ENCODE measurements at places on chromosomes 11 and 22. TPM values are rescaled to one million over a fixed set of nuclear protein-coding genes. Genes with fewer than 3 reads are reported as not detected.

GRCh38 chr22:24156141-24156912 is 25.0 kb upstream of the SUSD2 start:
- H3K27me3 ChIP-seq, result no peaks in the 10 kb centered on the region
- H3K4me1 ChIP-seq, result peaks cover 55% of the 10 kb centered on the region
- H3K4me3 ChIP-seq, result peak overlapping the region; percentile 76
- H3K36me3 ChIP-seq, result no peaks in the 10 kb centered on the region
- DNase-seq, result no peak

The CNGA4 gene
- 0.16 TPM for polyA plus RNA-seq

- no peak for DNase-seq
- H3K27me3 ChIP-seq, result no peaks in the 10 kb centered on the region
- H3K27ac ChIP-seq, result no peak overlapping the region
- no peak overlapping the region for H3K4me3 ChIP-seq
- no peaks in the 10 kb centered on the region for H3K36me3 ChIP-seq
Measured at GRCh38 chr11:117045956-117046355, 52.3 kb downstream of the SIK3 start.

The LRRC74B gene
- 0.06 TPM for polyA plus RNA-seq

GRCh38 chr22:21982338-21982965 is at the start of gene TOP3B:
Gene TOP3B, minus strand, starts transcription at chr22:21982787. Its CDS starts 7,078 bp downstream, at chr22:21975709.
- peak; percentile 90 for DNase-seq
- H3K27me3 ChIP-seq, result no peaks in the 10 kb centered on the region
- peak within 1 kb of the TSS; percentile 99 for H3K4me3 ChIP-seq
- H3K36me3 ChIP-seq, result no peaks in the 10 kb centered on the region

GRCh38 chr11:61914471-61915171 is 2.7 kb downstream of the RAB3IL1 start:
- DNase-seq, result peak; percentile 42
- no peaks in the 10 kb centered on the region for H3K36me3 ChIP-seq
- no peak overlapping the region for H3K27ac ChIP-seq
- H3K4me1 ChIP-seq, result peaks cover 40% of the 10 kb centered on the region
- H3K4me3 ChIP-seq, result no peak overlapping the region

DNA sequence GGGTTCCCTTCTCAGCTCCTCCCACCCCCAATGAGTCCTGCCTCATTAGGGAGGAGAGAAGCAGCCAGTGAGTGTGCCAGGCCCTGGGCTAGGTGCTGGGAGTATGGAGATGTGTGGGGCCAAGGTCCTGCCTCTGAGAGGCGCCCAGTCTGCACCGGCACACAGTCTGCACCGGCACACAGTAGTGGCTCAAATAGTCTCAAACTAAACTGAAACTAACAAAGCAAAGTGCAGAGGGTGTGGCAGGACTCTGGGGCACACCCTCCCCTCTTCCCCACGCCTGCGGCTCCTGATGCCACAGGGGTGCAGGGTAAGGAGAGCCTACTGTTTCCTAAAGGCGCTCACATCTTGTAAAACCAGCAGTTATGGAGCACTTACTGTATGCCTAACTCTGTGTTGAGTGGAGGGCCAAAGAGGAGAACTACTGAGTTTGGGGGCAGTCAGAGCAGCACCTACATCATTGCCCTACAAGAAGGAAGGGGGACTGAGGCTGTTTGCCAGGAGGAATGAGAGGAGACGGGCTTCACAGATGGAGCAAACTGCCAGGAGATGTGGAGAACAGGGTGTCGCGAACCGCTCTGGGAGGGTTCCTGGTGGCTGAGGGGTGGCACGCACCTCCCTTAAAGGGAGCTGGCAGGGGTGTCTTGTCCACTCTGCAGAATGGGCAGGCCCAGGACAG is 939 bp upstream of the SH3BP1 start:
- H3K4me3 ChIP-seq, result peak overlapping the region; percentile 54
- H3K27me3 ChIP-seq, result no peaks in the 10 kb centered on the region
- H3K4me1 ChIP-seq, result peaks cover 39% of the 10 kb centered on the region
- no peak for DNase-seq
- no peaks in the 10 kb centered on the region for H3K36me3 ChIP-seq

- DNase-seq, result no peak
Measured at GRCh38 chr11:112570333-112570732, 309.7 kb upstream of the PLET1 start.

GRCh38 chr11:73532310-73532709 is 65.6 kb downstream of the FAM168A start:
- H3K36me3 ChIP-seq, result no peaks in the 10 kb centered on the region
- peaks cover 23% of the 10 kb centered on the region for H3K4me1 ChIP-seq
- no peaks in the 10 kb centered on the region for H3K27me3 ChIP-seq
- DNase-seq, result no peak

The POU2AF1 gene
- polyA plus RNA-seq, result 27.0 TPM

The BSX gene
- not detected for polyA plus RNA-seq

The SPA17 gene
- 15.6 TPM for polyA plus RNA-seq

The KCNA4 gene
- not detected for polyA plus RNA-seq

The LRRC4C gene
- polyA plus RNA-seq, result 1.2 TPM

The MIAT gene
- polyA plus RNA-seq, result 3.4 TPM

GRCh38 chr11:57330029-57330428 is 5.3 kb upstream of the TNKS1BP1 start:
- H3K4me1 ChIP-seq, result peaks cover 21% of the 10 kb centered on the region
- no peak overlapping the region for H3K27ac ChIP-seq
- no peak overlapping the region for H3K4me3 ChIP-seq
- no peaks in the 10 kb centered on the region for H3K27me3 ChIP-seq

The OR9G1 gene
- 1.8 TPM for polyA plus RNA-seq

The OR8D1 gene
- not detected for polyA plus RNA-seq

DNA sequence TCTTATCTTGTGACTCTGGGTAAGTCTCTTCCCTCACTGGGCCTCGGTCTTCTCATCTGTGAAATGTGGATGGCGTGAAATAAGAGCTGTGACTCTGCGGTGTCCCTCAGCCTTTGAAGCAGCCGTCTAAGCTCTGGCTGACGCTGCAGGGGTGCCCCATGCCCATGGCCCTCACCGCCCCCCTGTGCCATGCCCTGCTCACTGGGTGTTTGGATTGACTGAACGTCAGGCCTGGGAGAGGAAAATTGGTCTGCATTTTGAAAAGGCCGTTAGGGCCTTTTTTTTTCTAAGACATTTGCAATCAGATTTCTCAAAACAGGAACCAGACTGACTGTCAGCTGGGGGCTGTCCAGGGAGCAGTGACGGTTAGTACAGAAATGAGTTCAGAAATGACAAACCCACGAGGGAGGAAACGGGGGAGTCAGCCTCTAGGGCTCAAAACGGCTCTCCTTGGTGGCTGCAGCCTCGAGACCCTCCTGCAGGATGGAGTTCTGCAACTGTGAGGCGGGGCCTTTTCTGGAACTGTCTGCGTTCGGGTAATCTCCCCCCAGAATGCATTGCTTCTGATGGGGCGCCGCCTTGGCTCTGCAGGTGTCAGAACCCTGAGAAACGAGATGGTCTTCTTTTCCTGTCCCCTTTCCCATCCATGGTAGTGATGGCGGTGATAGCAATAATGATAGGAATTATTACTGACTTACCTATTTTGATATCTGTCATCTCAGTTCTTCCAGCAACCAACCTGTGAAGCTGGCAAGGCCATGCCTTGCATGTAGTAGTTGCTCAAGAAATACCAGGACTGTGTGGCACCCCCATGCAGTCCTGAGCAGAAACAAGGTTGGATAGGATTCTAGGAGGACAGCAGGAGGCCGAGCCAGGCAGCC is 2.0 kb downstream of the GRK2 start:
- H3K27ac ChIP-seq, result peak overlapping the region; percentile 84
- H3K4me1 ChIP-seq, result peaks cover 72% of the 10 kb centered on the region
- peak; percentile 61 for DNase-seq
- H3K36me3 ChIP-seq, result peaks cover 5% of the 10 kb centered on the region

The TUBA8 gene
- 0.92 TPM for polyA plus RNA-seq

DNA sequence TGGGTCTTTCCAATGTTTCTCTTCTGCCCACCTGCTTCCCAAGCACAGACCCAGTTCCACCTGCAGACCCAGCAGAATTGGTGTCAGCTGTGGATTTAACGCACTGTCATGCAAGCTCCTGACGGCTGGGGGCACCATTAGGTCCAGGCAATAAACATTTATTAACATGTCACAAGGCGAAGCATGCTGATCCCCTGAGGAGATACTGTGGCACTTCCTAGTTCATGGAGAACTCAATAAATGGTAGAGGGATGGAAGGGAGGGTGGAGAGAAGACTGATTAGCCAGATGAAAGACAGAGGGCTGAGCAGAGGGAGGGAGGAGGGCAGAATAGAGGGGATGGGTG is 68.3 kb upstream of the TSPAN18 start:
- DNase-seq, result no peak
- peaks cover 5% of the 10 kb centered on the region for H3K4me1 ChIP-seq
- H3K27ac ChIP-seq, result no peak overlapping the region
- no peaks in the 10 kb centered on the region for H3K36me3 ChIP-seq

- H3K4me3 ChIP-seq, result no peak overlapping the region
- H3K36me3 ChIP-seq, result no peaks in the 10 kb centered on the region
- H3K27me3 ChIP-seq, result no peaks in the 10 kb centered on the region
- no peaks in the 10 kb centered on the region for H3K4me1 ChIP-seq
- no peak for DNase-seq
Measured at GRCh38 chr11:97143463-97143862, 753.6 kb downstream of the JRKL start.

DNA sequence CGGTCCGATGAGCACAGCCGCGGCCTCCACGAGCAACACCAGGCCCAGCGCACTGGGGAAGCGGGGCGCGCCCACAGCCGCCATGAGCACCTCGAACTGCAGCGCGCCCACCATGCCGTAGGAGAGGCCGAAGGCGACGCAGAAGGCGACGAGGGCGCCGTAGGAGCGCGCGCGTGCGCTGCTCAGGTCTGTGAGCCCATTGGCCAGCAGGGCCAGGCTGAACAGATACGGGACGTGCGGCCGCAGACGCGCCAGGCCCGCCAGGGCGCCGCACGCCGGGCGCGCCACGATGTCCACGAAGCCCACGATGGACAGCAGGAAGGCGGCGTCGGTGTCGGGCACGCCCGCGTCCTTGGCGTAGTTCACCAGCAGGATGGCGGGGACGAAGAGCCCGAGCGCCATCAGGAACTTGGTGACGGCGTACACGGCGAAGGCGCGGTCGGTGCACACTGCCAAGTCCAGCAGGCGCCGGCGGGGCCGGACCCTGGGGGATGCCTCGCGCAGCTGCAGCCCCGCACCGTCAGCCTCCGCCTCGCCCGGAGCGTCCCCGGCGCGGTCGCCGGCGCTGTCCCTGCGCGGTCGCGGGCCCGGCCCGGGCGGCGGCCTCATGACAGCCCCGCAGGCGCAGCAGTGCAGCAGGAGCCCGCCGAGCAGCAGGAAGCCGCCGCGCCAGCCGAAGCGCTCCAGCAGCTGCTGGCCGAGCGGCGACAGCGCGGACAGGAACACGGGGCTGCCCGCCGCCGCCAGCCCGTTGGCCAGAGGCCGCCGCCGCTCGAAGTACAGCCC is 2.9 kb downstream of the SLC16A8 start:
- H3K36me3 ChIP-seq, result no peaks in the 10 kb centered on the region
- H3K27ac ChIP-seq, result no peak overlapping the region

GRCh38 chr11:22192289-22192641 is 620 bp upstream of the ANO5 start:
- H3K27ac ChIP-seq, result peak overlapping the region; percentile 80
- H3K27me3 ChIP-seq, result no peaks in the 10 kb centered on the region
- peaks cover 15% of the 10 kb centered on the region for H3K4me1 ChIP-seq
- no peaks in the 10 kb centered on the region for H3K36me3 ChIP-seq
- peak overlapping the region; percentile 54 for H3K4me3 ChIP-seq
- no peak for DNase-seq

The MISFA gene
- polyA plus RNA-seq, result not detected

DNA sequence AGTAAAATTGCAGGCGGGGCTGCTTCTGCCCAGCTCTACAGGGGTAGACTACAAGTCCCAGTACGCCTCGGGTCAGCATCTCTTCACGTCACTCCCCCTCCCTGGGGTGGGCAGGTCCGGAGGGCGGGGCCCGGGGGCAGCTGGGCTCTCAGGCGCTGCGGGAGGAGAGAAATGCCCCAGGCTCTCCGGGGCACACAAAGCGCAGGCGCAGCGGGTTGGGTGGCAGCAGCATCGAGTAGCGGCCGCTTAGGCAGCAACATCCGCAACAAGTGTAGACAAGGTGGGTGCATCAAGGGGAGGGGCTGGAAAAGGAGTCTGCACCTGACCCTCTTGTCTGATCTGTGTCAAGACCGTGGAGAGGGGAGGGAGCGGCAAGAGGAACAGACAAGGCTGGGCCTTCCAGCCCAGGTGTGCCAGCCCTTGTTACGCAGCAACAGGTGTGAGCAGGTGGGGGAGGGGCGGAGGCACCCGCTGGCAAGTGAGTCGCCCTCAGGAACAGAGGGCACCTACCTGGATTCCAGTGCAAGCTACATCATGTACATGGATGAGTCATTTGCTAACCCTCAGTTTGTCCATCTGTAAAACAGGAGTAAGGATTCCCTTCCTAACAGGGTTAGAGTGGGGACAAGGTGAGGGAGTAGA is 1.2 kb downstream of the PLEKHB1 start:
- peaks cover 6% of the 10 kb centered on the region for H3K4me1 ChIP-seq
- H3K27ac ChIP-seq, result peak overlapping the region; percentile 56
- H3K36me3 ChIP-seq, result no peaks in the 10 kb centered on the region

DNA sequence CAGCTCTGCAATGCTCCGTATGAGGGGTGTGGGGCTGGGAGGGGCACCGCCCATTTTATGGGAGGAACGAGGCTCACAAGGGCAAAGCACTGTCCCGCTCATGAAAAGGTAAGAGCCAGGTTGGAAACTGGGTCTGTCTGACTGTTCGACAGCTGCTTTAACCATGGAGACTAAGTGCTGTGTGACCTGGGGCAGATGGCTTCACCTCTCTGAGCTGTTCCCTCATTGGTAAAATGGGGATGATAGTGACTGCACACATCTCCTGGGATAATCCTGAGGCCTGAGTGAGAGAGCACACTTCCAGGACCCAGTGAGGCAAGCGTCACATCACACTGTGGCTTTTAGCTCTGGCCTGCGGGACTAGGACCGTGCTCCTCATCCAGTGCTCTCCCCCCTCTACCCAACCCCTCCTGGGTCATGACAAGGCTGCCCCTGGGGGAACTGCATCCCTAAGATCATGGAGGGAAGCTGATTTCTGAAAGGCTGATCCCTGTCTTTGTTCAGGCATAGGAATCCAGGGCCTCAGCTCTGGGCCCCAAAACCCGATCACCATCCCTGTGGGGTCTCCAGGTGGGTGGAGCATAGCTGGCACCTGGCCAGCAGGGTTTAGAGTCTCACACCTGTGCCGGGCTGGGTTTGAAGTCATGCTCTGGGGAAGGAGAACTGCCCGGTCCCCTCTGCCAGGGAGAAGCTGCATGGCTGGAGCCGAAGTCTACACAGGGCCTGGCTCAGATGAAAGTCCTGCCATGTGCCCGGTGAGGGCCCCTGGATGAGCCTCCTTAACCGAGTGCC is 21.3 kb downstream of the FGF3 start:
- no peaks in the 10 kb centered on the region for H3K27me3 ChIP-seq
- no peaks in the 10 kb centered on the region for H3K4me1 ChIP-seq
- no peak for DNase-seq
- no peak overlapping the region for H3K27ac ChIP-seq
